Activated CD4-positive, alpha-beta memory T cell treated with anti-CD3 and anti-CD28 coated beads, Interleukin-2, amount 10 ng/mL, durations not matched to agents 7 days and 5 days (primary cell): ENCODE measurements at places on chromosomes 5 and 9. TPM values are rescaled to one million over a fixed set of nuclear protein-coding genes. Genes with fewer than 3 reads are reported as not detected.

The C5orf52 gene
- not detected for total RNA-seq

The PIP5K1B gene
- 1.5 TPM for total RNA-seq

DNA sequence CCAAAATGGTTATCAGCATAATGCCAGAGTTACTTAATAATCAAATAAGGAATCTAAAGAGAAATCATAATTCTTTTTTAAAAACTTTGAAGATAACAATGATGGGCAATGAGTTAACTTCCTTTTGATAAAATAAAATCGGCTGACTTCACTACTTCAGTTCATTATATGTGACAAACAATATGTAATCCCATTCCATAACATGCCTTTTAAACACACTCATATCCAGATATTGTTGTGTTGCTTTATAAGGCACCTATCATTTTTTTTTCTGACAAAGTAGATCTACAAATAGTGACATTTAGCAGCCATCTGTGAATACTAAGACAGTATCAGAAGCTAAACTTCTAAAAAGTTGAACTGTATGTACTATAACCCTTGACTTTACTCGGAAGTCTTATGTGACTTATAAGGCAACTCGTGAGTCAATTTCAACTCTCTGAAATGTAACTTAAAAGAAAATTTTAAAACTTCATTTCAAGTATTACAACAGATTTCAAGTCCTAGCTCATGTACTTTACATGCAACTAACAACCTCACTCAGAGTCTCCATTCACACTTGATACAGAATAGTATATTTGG lies 7.5 kb downstream of the ADAMTS6 start:
- DNase-seq: no peak

- peak; percentile 82 for DNase-seq
Measured at GRCh38 chr5:66828548-66829357, 232.6 kb downstream of the MAST4 start.

GRCh38 chr9:134724202-134724911 lies 82.8 kb downstream of the COL5A1 start:
- DNase-seq: no peak

GRCh38 chr5:77590347-77590746 lies 48.2 kb downstream of the OTP start:
- no peak for DNase-seq

DNA sequence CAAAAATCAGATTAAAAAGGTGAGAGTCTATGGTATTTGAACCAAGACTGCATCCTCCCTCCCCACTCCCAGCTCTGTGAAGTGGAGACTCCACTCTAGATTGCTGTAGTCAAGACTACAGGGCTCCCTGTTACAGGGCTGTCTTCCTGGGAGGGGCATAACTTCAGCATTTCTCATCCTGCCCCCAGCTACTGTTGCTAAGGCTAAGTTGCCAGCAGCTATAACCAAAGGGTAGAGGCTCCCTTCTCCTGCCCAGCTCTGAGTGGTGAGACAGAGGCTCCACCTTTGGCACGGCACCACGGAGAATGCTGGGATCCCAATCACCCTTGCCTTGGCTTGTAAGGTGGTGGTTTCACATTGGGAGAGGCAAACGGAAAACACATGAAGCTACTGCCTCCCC lies 39.2 kb upstream of the GCNT4 start:
- no peak for DNase-seq

The INSL4 gene
- total RNA-seq: not detected
